ENCODE measurements at places on chromosomes 2 and 18. TPM values are rescaled to one million over a fixed set of nuclear protein-coding genes. Genes with fewer than 3 reads are reported as not detected.

DNA sequence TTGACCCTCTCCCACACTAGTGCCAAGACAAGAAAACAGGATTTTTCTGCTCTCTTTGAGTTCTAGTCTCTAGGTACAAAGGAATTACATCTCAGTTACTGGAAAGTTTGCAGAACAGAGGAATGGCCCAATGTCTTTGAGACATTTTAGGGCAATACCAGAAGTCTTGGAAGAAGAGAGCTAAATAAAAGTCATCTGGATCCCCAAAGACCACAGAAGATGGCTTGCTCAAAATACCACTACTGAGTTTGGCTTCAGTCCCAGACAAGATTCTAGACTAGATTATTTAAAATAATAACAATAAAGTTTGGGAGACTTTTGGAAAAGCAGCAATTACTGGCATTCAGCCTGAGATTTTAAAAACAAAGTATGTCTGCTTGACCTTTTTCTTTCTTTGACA, 61.9 kb upstream of the HK2 start:
- DNase-seq = no peak
- H3K4me3 ChIP-seq = no peak overlapping the region
- H3K36me3 ChIP-seq = no peaks in the 10 kb centered on the region
- peaks cover 22% of the 10 kb centered on the region for H3K4me1 ChIP-seq

- no peak overlapping the region for H3K27ac ChIP-seq
- H3K4me1 ChIP-seq = no peaks in the 10 kb centered on the region
- H3K27me3 ChIP-seq = peaks cover 59% of the 10 kb centered on the region
- DNase-seq = no peak
- H3K4me3 ChIP-seq = no peak overlapping the region
- no peaks in the 10 kb centered on the region for H3K36me3 ChIP-seq
Observed at GRCh38 chr2:132665401-132666140, 4.4 kb downstream of the LYPD1 start.

DNA sequence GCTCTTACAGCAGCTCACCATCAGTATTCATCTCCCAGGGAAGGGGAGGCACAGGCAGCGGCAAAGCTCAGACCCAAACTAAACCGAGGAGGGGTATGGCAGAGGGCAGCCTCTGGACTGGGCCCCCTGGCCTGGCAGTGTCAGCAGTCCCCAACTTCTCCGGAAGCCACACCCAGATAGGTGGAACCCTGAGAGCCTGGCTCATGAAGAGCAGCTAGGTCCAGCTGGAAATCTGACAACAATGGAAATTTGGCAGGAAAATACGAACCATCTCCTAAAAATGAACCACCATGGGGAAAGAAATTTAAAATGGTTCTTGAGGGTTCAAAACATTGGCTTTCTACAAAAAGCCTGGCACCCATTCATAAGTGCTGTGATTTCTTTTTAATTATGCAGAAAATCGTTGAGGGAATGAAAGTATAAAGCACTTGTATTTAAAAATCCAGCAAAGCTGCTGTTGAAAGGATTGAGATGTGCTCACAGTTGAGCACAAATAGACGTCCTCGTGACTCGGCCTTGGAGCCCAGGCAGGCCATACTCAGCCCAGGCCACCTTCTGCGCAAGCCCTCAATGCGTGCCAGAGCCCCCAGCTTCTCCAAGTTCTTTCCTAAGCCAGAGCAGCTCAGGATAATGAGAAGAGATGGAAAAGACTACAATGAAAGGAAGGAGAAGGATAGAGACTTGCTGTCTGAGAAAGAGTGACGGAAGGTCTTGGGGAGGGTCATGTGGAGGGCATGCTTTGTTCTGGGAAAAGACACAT, 93.0 kb downstream of the COL6A3 start:
- DNase-seq = no peak
- no peak overlapping the region for H3K4me3 ChIP-seq
- H3K4me1 ChIP-seq = peaks cover 26% of the 10 kb centered on the region
- H3K27ac ChIP-seq = peak overlapping the region; percentile 39
- peaks cover 28% of the 10 kb centered on the region for H3K36me3 ChIP-seq

DNA sequence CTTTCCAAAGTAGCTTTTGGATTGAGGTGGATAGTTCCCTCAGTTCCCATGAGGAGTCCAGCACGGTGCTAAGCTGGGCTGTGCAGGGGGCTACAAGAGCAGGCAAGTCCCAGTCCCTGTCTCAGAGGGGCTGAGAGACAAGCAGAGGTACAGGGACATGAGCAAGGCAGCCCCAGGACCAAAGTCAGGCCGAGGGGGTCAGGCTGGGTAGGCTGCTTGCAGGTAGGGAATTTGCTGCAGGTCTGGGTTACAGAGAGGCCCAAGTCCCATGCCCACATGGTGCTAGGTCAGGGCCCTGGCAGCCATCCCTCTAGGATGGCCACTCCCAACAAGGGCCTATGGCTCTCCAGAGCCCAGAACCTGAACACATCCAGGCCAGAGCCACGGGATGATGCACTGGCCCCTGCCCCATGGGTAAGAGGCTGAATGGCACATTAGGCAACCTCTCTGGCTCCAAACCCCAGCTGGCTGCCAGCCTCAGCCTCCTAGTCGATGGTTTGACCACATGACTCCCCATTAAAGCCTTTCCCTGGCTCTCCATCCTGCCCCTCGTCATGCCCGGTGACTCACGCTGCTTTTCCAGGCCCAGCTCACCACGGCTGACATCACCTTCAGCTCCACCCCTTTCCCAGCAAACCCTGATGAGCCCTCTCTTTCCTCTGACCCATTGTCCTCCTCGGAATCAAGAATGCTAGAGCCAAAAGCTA, 83.7 kb downstream of the SDC1 start:
- peak overlapping the region; percentile 75 for H3K27ac ChIP-seq
- H3K27me3 ChIP-seq = no peaks in the 10 kb centered on the region
- H3K4me1 ChIP-seq = peaks cover 21% of the 10 kb centered on the region
- peak; percentile 98 for DNase-seq
- no peak overlapping the region for H3K4me3 ChIP-seq

DNA sequence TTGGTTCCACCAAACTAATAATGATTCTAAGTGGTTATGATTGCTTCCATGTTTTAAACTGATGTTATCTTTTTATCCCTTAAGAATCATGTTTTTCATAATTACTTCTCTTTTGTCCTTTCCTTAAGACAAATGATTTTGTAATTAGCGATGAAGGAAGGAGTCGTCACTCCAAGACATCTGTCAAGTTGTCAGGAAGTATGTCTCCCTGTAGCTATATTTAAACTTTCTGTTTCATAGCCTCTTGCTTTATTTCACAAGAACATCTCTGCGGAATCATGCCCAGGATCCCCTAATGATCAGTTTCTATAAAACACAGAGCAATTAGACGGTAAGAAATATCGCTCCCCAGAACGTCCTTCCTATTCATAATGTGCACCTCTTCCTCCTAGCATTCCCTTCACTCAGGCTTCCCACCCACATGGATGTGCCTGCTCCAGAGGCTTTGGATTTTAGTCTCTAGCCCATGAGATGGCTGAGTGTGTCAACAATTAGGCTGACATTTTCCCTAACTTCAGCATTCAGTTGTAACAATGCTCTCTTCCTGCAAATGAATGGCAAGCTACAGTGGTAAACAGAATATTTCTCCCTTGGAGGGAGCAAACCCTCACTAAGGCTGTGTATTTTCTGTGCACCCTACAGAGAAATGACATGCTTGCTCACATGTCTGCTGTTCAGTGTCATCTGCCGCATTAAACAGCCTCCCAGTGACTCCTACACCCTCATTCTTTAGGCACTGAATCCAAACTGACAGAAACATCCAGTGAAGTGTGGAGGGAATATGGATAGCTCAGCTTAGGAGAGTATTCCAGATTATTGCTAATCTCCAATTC, 879.6 kb upstream of the CELF4 start:
- H3K4me1 ChIP-seq = no peaks in the 10 kb centered on the region
- H3K36me3 ChIP-seq = no peaks in the 10 kb centered on the region
- no peaks in the 10 kb centered on the region for H3K27me3 ChIP-seq
- H3K4me3 ChIP-seq = no peak overlapping the region
- no peak for DNase-seq

DNA sequence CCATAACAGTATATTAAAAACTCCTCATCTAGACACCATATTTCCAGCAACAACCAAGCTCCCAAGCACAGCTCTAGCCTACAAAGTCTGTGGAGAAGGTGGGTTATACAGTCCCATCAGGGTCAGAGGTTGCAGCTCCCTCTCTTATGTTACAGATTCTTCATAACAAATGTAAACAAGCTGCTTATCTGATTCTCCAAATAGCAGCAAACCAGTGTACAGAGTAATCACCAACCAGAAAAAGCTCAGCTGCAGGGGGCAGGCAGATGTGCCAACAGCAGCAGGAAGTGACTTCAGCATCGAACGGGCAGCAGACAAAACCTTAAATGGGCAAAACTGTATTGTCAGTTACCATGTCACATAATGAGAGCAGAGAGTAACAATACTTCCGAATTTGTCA, 52.9 kb upstream of the NABP1 start:
- no peak for DNase-seq
- H3K27me3 ChIP-seq = no peaks in the 10 kb centered on the region
- H3K36me3 ChIP-seq = no peaks in the 10 kb centered on the region
- no peak overlapping the region for H3K27ac ChIP-seq
- H3K4me3 ChIP-seq = no peak overlapping the region
- H3K4me1 ChIP-seq = peaks cover 28% of the 10 kb centered on the region

DNA sequence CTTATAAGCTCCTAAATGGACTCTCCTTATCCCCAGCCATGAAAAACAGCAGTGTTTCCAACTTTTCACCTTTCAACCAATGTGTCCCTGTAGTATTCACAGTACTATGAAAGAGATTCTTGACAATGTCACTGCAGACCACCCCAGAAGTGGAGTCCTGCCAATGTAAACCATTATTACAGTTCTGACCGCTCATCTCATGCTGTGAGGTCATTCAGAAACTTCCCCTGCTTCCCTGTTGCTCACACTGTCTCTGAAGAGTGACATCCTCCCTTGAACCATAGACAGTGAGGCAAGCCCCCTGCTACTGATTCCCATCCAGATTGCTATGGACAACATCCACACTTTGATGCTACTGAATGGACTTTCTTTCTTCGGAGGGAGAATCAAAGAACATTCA, 1523.7 kb upstream of the ACVR2A start:
- DNase-seq = no peak
- no peak overlapping the region for H3K27ac ChIP-seq
- peaks cover 41% of the 10 kb centered on the region for H3K4me1 ChIP-seq
- H3K36me3 ChIP-seq = no peaks in the 10 kb centered on the region
- no peak overlapping the region for H3K4me3 ChIP-seq

- H3K4me1 ChIP-seq = peaks cover 7% of the 10 kb centered on the region
- no peaks in the 10 kb centered on the region for H3K27me3 ChIP-seq
- no peak overlapping the region for H3K27ac ChIP-seq
- no peak overlapping the region for H3K4me3 ChIP-seq
Observed at GRCh38 chr2:29057006-29057405, 17.3 kb downstream of the PCARE start.

The CD8B2 gene
- not detected for total RNA-seq

The LMAN2L gene
- total RNA-seq = 24.6 TPM

The ANKRD30BL gene
- not detected for total RNA-seq

The ASB18 gene
- total RNA-seq = not detected

The KIF1A gene
- not detected for total RNA-seq
